ENCODE measurements at places on chromosomes 2 and 18. TPM values are rescaled to one million over a fixed set of nuclear protein-coding genes. Genes with fewer than 3 reads are reported as not detected.

GRCh38 chr2:149894760-149895159 is 307.2 kb upstream of the MMADHC start:
- no peaks in the 10 kb centered on the region for H3K4me1 ChIP-seq
- H3K27ac ChIP-seq: no peak overlapping the region
- H3K4me3 ChIP-seq: no peak overlapping the region
- no peak for DNase-seq
- no peaks in the 10 kb centered on the region for H3K36me3 ChIP-seq
- no peaks in the 10 kb centered on the region for H3K27me3 ChIP-seq

RASGRP3 gene
- total RNA-seq: 4.4 TPM

GRCh38 chr2:28370354-28370753 is 22.3 kb upstream of the FOSL2 start:
- no peaks in the 10 kb centered on the region for H3K27me3 ChIP-seq
- no peak for DNase-seq
- peaks cover 31% of the 10 kb centered on the region for H3K4me1 ChIP-seq
- no peak overlapping the region for H3K4me3 ChIP-seq
- no peak overlapping the region for H3K27ac ChIP-seq

DNA sequence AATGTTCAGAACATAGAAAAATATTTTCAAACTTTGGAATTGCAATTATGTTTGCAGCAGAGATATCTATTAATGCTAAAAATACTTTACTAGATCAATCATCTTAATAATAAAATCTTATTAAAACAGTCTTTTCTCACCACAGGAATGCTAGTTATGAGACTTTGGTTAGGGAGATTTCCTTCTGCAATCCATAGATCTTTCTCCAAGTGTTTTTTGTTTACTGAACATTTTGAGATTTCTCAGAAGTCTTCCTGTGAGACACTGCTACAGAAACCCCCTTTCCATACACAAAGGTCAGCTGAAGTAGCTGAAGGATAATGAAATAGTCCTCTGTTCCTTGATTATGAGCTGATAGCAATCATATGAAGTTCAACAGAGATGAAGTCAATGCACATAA is 59.4 kb upstream of the RAPH1 start:
- H3K4me1 ChIP-seq: no peaks in the 10 kb centered on the region
- no peak overlapping the region for H3K4me3 ChIP-seq
- no peak for DNase-seq
- no peaks in the 10 kb centered on the region for H3K27me3 ChIP-seq
- no peak overlapping the region for H3K27ac ChIP-seq

HOXD12 gene
- not detected for total RNA-seq

CIAO1 gene
- total RNA-seq: 85.6 TPM

DNA sequence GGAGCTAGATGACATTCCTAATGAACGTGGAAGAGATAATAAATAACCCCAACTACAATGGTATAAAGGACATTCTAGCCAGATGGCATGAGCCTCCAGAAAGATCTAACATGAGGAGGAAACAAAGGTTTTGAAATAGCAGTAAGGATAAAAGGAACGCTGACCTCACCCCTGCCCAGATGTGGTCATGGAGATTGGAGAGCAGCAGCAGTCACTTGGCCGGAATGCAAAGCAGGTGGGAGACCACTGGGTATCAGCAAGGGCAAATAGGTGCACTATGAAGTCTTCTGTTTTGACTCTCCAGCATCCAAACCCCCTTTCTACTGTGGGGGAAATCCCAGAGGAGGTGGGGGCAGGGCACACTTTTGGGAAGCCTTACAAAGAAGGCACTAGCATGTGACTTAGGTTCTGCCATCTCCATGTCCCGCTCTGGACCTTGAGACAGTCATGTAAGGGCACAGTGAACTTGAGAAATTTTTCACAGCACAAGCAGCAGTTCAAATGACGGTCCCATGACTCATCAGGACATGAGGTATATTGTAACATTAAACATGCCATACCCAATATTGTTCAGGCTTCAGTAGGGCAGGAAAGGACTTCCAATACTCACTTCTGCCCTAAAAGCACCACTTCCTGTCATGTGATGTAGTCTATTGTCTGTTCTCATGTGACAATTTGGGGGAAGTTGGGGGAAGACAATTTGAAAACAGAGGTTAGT is 55.2 kb downstream of the METTL4 start:
- H3K27me3 ChIP-seq: no peaks in the 10 kb centered on the region
- no peak overlapping the region for H3K27ac ChIP-seq
- no peak for DNase-seq

- H3K4me3 ChIP-seq: peak within 1 kb of the TSS; percentile 65
- H3K27me3 ChIP-seq: no peaks in the 10 kb centered on the region
- no peak for DNase-seq
Measured at GRCh38 chr2:170770008-170770605, at the start of gene ERICH2. Gene ERICH2, plus strand, starts transcription at chr2:170770378. Its CDS starts 304 bp downstream, at chr2:170770682.

- no peaks in the 10 kb centered on the region for H3K27me3 ChIP-seq
- no peak overlapping the region for H3K27ac ChIP-seq
- H3K36me3 ChIP-seq: no peaks in the 10 kb centered on the region
- DNase-seq: no peak
- peak overlapping the region; percentile 32 for H3K4me3 ChIP-seq
Measured at GRCh38 chr18:61554946-61555361, 221.7 kb downstream of the CDH20 start.

KLHL14 gene
- 1.4 TPM for total RNA-seq

PTPRN gene
- not detected for total RNA-seq

- no peaks in the 10 kb centered on the region for H3K36me3 ChIP-seq
- H3K27me3 ChIP-seq: no peaks in the 10 kb centered on the region
- H3K4me1 ChIP-seq: no peaks in the 10 kb centered on the region
- DNase-seq: no peak
- H3K27ac ChIP-seq: no peak overlapping the region
Measured at GRCh38 chr2:188199716-188200128, 92.0 kb upstream of the GULP1 start.

- no peaks in the 10 kb centered on the region for H3K36me3 ChIP-seq
- no peak overlapping the region for H3K4me3 ChIP-seq
- no peaks in the 10 kb centered on the region for H3K27me3 ChIP-seq
Measured at GRCh38 chr18:36183033-36183432, 4.3 kb upstream of the MOCOS start.

TRIB2 gene
- 121 TPM for total RNA-seq

VIL1 gene
- 0.32 TPM for total RNA-seq

DNA sequence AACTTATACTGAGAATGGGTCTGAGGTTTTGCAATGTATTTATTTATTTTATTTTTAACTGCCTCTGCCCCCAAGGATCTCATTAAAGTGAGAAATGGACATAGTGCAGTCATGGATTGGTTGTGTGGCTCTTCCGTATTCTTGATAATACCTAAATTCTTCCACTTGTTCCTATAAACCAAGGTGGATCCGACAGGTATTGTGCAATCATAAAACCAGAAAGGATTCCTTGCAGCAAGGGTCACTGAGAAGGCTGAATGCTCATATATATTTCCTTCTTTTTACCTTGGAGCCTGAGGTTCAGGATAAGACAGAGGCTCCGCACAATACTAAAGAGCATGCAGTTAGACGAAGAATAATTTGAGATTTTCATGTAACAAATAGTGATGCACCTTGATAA is 826.0 kb upstream of the SOX11 start:
- H3K27me3 ChIP-seq: no peaks in the 10 kb centered on the region
- H3K27ac ChIP-seq: no peak overlapping the region
- H3K4me3 ChIP-seq: no peak overlapping the region

GRCh38 chr2:218982586-218983262 is 2.3 kb downstream of the FEV start:
- H3K36me3 ChIP-seq: no peaks in the 10 kb centered on the region
- no peak overlapping the region for H3K27ac ChIP-seq
- DNase-seq: no peak
- H3K4me3 ChIP-seq: no peak overlapping the region

- H3K36me3 ChIP-seq: no peaks in the 10 kb centered on the region
- peaks cover 2% of the 10 kb centered on the region for H3K4me1 ChIP-seq
- no peak overlapping the region for H3K4me3 ChIP-seq
- no peak for DNase-seq
- H3K27ac ChIP-seq: no peak overlapping the region
- H3K27me3 ChIP-seq: no peaks in the 10 kb centered on the region
Measured at GRCh38 chr2:128376241-128377041, 57.8 kb upstream of the HS6ST1 start.

- no peaks in the 10 kb centered on the region for H3K36me3 ChIP-seq
- H3K4me1 ChIP-seq: peaks cover 37% of the 10 kb centered on the region
- no peak overlapping the region for H3K4me3 ChIP-seq
- H3K27me3 ChIP-seq: no peaks in the 10 kb centered on the region
- DNase-seq: no peak
- peak overlapping the region; percentile 47 for H3K27ac ChIP-seq
Measured at GRCh38 chr2:224938651-224939182, 103.6 kb downstream of the DOCK10 start.

ALPG gene
- not detected for total RNA-seq

GRCh38 chr2:112731479-112731878 is 10.7 kb downstream of the NT5DC4 start:
- H3K4me3 ChIP-seq: no peak overlapping the region
- no peak overlapping the region for H3K27ac ChIP-seq
- no peaks in the 10 kb centered on the region for H3K4me1 ChIP-seq
- no peak for DNase-seq
- peaks cover 23% of the 10 kb centered on the region for H3K27me3 ChIP-seq

DNA sequence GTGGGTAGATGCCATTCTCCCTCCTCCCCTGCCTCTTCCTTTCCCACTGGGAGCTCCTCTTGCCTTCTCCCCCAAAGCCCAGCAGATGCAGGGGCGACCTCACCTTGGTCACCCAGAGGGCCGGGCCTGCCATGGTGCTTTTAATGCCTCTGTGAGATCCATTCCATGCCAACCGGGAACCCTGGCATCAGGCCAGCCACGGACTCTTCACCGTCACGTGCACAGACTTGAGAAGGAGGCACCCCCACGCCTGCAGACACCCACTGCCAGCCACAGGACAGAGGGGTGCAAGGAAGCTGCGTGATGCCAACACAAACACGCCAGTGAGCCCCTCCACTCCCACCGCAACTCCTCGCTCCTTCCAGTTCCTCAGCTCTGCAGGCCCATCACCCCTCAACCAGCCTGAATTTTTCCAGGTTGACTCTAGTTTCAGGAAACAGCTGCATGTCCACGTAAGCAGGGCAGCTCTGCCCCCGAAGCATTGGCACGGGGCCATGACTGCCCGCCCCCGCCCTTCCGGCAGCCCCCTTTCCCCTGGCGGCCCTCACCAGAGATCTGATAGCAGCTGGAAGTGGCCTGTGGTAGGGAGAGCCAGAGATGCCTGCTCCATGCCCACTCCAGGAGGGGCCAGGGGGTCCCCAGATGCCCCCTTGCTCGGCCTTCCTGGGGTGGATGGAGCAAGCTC is 50.8 kb downstream of the DNMT3A start:
- H3K4me3 ChIP-seq: no peak overlapping the region
- peak overlapping the region; percentile 48 for H3K27ac ChIP-seq
- no peak for DNase-seq
- no peaks in the 10 kb centered on the region for H3K27me3 ChIP-seq

MYL12A gene
- 437 TPM for total RNA-seq

DNA sequence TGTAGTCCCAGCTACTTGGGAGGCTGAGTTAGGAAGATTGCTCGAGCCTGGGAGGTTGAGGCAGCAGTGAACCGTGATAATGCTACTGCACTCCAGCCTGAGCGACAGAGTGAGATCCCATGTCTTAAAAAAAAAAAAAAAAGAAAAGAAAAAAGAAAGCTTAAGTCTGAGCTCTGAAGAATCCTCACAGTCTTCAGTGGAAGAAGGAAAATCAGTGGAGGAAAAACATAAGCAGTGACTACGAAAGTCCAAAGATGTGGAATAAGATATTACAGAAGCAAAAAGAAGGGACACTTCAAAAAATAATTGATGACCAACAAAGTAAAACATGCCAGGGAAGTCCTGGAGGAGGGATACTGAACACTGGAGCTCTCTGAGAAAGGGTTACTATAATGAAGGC is 2.8 kb upstream of the PCGF1 start:
- peaks cover 48% of the 10 kb centered on the region for H3K4me1 ChIP-seq
- H3K36me3 ChIP-seq: peaks cover 6% of the 10 kb centered on the region
- H3K27me3 ChIP-seq: peaks cover 7% of the 10 kb centered on the region
- no peak overlapping the region for H3K4me3 ChIP-seq

DNA sequence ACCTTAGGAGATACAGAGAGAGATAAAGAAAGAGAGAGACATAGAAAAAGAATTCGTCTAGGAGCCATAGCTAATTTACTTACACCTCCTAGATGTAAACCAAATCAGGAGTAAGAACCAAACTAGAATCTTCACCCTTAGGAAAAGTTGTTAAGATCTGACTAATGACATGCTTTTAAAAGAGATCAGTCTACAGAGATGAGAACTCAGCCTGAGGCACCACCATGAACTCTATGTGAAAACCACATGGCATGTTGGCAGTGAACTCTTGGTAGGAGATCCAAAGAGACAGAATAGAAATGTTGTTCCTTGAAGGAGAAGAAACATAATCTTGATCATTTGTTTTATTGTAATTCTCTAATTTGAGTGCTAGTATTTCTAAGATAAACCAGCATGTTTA is 585.4 kb upstream of the ID2 start:
- H3K27ac ChIP-seq: no peak overlapping the region
- no peak for DNase-seq
- H3K4me3 ChIP-seq: no peak overlapping the region
- no peaks in the 10 kb centered on the region for H3K4me1 ChIP-seq

- DNase-seq: no peak
- H3K27me3 ChIP-seq: no peaks in the 10 kb centered on the region
- H3K27ac ChIP-seq: no peak overlapping the region
Measured at GRCh38 chr2:196046123-196046917, 22.3 kb downstream of the DNAH7 start.

ERFE gene
- total RNA-seq: not detected

- H3K27ac ChIP-seq: no peak overlapping the region
- H3K4me1 ChIP-seq: peaks cover 12% of the 10 kb centered on the region
- DNase-seq: no peak
- no peaks in the 10 kb centered on the region for H3K36me3 ChIP-seq
Measured at GRCh38 chr2:69779258-69780001, 37.5 kb downstream of the ANXA4 start.

GRCh38 chr2:181203412-181203811 is 223.0 kb downstream of the UBE2E3 start:
- peaks cover 8% of the 10 kb centered on the region for H3K4me1 ChIP-seq
- H3K4me3 ChIP-seq: no peak overlapping the region
- H3K27ac ChIP-seq: no peak overlapping the region
- peaks cover 5% of the 10 kb centered on the region for H3K36me3 ChIP-seq
- H3K27me3 ChIP-seq: no peaks in the 10 kb centered on the region
- DNase-seq: no peak

- H3K27me3 ChIP-seq: no peaks in the 10 kb centered on the region
- H3K36me3 ChIP-seq: no peaks in the 10 kb centered on the region
- no peak for DNase-seq
Measured at GRCh38 chr18:24930971-24931370, 421.0 kb downstream of the ZNF521 start.
